ENCODE measurements at places on chromosomes 16 and 17.

DNA sequence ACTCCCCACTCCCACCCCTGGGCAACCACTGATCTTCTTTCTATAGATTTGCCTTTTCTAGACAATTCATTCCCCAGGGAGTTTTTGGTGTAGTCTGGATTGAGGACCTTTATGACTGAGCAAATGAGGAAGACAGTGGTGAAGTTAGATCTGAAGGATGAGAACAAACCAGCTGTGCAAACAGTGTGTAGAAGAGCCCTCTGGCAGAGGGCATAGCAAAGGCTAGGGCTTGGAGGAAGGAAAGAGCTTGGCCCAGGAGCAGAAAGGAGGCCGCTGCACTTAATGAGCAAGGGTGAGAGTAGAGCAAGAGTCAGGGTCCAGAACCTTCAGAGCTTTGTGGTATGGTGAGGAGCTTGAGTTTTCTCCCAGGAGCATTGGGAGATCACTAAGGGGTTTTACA is 352.7 kb downstream of the CA10 start:
- DNase-seq, result no peak

DNA sequence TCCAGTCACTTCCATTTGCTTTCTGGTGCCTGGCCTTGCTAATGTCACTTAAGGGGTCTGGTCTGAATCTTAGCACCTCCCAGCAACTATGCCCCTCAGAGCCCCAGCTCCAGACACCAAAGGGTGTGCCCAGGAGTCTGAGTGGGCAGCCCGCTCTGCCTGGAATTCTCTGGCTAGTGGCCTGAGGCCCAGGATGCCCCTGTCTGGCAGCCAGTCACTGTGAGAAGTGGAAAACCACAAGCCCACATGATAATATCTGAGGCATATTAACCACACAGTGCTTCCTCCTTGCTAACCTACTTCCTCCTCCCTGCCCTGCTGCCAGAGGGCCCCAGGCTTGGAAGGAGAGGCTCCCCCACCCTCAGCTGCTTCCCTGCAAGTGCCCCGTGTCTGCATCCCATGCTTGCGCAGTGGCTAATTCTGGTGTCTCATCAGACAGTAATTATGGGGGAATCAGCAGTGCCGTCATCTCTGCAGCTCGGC is 14.0 kb downstream of the SRCIN1 start:
- peak; percentile 76 for DNase-seq

DNA sequence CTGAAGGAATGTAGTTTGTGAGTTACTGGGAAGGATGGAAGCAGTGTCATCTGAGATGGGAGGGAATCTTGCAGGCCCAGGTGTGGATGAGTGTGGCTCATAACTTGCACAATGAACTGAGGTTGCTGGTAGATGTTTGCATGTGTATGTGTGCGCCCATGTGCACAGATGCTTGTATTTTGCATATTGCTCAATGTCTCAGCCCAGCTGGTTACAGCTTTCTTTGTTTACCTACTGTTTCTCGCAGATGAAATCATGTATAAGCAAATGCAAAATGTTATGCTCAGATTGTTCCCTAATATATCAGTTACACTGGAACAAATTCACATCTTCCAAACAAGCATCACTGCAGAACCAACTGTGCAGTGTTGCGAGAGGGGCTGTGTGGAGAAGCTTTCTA is 452.2 kb upstream of the EEF2KMT start:
- DNase-seq, result no peak

DNA sequence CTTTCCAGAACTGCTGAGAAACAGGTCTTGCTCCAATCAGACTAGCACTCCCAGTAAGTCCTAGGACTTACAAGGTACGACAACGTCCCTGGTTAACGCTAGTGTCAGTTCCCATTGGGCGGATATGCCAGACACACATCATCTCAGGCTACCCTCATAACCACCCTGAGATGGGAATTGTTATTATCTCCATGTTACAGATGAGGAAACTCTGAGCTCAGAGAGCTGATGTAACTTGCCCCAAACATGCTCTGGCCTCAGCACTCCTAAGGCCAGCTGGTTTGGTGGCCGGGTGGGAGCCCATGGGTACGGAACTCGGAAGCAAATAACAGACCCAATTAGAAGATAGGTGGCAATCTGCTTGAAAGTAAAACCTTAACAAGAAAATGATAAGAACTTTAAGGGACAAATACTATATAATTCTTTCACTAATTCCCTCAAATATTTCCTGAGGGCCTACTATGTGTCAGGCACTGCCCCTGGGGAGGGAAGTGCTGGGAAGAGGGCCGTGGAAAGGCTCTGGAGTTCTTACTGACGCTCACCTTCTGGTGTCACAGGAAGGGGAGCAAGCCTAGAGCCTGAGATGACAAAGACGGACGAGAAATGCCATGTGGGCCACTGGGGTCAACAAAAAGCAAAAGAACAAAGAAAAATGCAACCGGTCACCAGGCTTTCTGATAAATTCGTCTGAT is 6.9 kb downstream of the CREBBP start:
- no peak for DNase-seq

DNA sequence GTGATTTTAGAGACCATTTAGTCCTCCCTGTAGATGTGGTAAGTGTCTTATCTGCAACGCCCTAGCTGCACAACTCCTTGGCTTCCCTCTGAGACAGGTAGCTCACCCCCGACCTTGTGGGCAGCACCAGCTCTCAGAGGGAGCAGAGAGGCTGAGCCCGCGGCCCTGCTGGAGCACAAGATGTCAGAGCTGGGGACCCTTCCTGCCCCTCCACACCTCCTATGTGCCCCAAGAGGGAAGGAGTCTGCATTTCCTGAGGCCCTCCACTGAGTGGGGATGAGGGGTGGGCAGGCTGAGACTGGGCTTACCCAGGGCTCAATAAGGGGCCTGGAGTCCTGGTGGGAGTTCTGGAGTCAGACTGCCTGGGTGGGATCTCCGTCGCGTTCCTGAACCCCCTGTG is 12.2 kb upstream of the ADGRG1 start:
- no peak for DNase-seq

- DNase-seq, result no peak
These were observed 2.2 kb upstream of the MAP2K6 start for GRCh38 chr17:69412251-69412671.

DNA sequence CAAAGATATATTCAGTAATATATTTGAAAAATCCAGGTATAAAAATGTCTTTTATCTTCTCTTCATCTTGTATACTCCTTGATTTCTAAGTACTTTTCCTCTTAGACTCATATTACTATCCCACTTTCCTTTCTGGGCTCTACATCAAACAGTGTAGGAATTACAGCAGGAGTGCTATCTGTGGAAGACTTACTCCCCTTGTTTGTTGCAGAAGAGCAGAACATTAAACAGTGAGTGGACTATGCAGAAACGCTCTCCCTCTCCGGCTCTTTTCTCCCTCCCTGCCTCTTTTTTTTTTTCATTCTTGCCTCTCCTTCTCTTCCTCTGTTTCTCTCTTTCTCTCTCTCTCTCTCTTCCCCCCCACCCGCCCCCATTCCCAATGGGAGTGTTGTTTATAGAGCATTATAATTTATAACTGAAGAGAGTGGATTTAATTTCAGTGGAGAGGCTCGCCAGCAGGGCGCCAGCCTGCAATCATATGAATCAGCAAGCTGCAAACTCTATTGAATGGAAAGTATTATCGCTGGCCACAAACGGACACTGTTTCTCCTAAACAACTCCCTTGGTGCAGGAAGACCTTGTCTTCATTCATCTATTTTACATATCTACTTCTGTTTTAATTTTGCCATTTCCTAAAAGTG is 242.3 kb upstream of the TBX2 start:
- DNase-seq, result peak; percentile 60

GRCh38 chr16:27776556-27777225 is 226.7 kb downstream of the KATNIP start:
- no peak for DNase-seq

DNA sequence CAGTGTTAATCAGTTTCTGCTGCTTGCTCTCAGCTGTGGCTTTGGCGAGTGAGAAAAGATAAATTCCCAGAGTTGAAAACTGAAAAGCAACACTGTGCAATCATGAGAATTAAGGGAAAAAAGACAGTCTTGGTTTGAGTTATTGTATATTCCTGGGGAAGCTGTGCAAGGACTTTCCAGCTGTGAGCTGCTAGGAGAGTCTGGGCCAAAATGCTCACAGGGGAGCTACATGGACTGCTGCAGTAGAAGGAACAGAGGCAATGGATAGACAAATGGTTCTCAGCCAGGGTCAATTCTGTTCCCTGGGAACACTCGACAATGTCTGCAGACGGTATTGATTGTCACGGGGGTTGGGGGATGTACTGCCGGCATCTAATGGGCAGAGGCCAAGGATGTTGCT is 102.0 kb upstream of the ADAMTS18 start:
- no peak for DNase-seq

DNA sequence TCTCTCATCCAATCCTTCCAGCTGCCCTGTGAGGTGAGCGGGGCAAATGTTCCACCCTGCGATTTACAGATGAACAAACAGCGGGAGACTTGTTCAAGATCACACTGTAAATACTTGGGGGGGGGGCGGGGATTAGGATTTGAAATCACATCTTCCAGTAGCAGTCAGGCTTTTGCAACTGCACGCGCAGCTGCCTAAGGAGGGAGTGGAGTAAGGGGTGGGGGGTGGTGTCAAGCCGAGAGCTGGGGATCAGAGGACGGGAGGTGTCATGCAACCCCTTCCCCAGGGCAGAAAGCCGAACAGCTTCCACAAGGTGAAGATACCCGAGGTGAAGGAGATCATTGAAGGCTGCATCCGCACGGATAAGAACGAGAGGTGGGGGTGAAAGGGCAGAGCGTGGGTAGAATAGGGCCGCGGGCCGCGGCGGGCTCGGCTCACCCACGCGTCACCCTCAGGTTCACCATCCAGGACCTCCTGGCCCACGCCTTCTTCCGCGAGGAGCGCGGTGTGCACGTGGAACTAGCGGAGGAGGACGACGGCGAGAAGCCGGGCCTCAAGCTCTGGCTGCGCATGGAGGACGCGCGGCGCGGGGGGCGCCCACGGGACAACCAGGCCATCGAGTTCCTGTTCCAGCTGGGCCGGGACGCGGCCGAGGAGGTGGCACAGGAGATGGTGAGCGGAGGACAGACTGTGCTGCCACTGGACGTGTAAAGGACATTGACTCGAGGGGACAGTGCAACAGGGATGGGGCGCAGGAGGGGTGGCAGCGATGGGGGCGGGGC is 4.6 kb downstream of the WNK4 start:
- no peak for DNase-seq

- peak; percentile 77 for DNase-seq
These were observed 91.8 kb downstream of the YPEL2 start for GRCh38 chr17:59423137-59423724.

- no peak for DNase-seq
These were observed 86.3 kb downstream of the VPS53 start for GRCh38 chr17:628089-628941.

GRCh38 chr16:20026361-20027072 is 47.2 kb downstream of the GPR139 start:
- no peak for DNase-seq

- peak; percentile 98 for DNase-seq
These were observed 251.1 kb downstream of the SEC14L1 start for GRCh38 chr17:77391668-77392375.

GRCh38 chr16:2042171-2042985 is 5.3 kb downstream of the NTHL1 start:
- no peak for DNase-seq

GRCh38 chr17:56499799-56500388 is 93.6 kb upstream of the NOG start:
- peak; percentile 71 for DNase-seq

GRCh38 chr16:69520800-69521602 is 44.8 kb upstream of the NFAT5 start:
- no peak for DNase-seq

DNA sequence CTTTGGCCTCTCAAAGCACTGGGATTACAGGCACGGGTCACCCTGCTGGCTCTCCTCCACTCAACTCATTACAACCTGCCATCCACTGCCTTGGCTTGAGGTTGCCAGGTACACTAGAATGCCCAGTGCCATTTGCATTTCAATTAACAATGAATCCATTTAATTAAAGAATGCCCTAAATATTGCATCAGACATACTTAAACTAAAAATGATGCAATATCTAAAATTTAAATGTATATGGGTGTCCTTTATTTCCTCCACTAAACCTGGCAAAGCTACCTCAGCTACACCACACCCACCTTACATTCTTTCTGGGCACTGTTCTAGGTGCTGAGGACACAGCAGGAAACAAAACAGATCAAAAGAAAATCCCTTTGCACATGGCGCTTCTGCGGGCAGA is 382.2 kb upstream of the ZFHX3 start:
- DNase-seq, result no peak

- DNase-seq, result no peak
These were observed 88.5 kb downstream of the CLEC16A start for GRCh38 chr16:11032922-11033291.

- no peak for DNase-seq
These were observed 16.1 kb upstream of the ABCA5 start for GRCh38 chr17:69342896-69343644.

GRCh38 chr17:73533781-73534180 is 110.5 kb downstream of the SDK2 start:
- DNase-seq, result no peak

DNA sequence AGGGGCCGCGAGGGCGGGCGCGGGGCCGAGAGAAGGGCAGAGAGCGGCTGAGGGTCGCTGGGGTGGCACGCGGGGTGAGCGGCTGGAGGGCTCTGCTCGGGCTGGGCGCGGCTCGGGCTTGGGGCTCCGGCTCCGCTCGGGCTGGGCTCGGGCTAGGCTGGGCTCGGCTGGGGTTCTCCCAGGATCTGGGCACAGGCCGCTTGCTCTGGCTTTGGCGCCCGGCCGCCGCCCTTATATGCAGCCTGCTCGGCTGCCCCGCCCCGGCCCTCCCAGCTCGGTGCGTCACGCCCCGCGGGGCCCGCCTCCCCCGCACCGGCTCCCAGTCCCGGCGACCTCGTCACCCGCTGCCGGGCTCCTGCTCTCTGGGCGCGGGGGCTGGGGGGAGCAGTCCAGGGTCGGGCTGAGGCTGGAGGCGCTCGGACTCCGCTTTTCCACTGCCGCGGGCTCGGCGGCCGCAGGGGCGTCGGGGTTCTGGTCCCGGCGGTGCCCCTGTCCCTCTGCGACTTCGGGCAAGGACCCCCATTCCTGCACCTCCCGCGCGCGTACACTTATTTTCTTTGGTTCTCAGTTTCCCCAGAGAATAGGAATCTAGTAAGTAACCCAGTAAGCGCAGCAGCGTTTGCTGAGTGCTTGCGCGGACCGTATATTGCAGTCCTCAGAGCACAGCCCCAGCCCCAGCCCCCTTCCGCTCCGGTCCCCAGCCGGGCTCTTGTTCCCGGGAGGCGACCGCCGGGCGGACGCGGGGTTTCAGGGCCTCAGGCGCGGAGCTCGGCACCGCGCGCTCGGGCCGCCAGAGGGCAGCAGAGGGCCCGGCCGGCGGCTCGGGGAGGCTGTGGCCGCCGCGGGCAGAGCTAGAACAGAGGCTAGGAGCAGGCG is at the start of gene RASD1:
RASD1 (minus strand) TSS at position 207 of the 876 bp plus-strand sequence. CDS start 214 bp downstream, outside the sequence.
- DNase-seq, result peak; percentile 88

- DNase-seq, result peak; percentile 82
These were observed 28.1 kb downstream of the HSBP1 start for GRCh38 chr16:83835586-83836566.

DNA sequence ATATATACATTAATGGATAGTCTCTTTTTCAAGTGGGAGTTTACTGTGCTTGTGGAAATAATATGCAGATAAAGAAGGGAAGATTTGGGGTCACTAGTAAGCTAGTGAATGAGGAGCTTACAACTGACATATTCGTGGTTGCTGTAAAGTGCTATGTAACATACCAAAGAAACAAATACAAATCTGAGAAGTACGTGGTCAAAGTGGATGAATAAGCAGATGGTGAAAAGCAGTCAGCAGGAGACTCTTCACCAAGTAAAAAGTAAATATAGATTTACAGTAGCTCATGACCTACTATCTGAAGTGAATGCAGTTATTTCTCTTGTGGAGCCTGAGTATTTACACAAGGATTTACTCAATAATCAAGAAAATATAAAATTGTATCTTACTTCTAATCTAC is 136.6 kb upstream of the ELAC2 start:
- DNase-seq, result no peak

Measured in ELR (cell line).